ENCODE measurements at places on chromosomes 3 and 15.
A peak's percentile ranks its signal among the peaks of the same experiment; 100 is the strongest.

- peak; percentile 53 for DNase-seq
Observed at GRCh38 chr3:194137506-194138474, 1.8 kb downstream of the HES1 start.

DNA sequence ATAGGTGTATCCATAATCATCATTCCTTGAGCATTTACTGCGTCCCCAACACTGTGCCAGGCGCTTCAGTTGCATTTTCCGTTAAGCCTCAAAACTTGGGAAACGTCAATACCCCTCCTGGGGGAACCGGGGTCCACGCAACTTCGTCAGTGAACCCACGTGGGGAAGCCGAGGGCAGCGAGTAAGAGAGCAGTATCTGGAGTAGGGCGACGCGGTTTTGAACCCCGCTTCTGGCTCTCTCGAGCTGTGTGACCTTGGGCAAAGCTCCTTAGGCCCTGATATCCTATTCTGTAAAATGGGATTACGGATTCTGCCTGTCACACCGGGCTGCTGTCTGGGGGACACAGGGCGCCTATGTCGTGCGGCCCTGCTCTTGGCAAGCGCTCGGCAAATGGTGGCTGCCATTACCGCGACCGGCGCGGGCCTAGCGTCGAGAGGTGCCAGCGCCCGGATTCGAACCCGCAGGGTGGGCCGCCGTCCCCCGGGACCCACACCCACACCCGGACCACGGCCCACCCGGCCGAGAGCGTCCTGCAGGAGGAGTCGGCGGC is 590 bp downstream of the POLG start:
- no peak for DNase-seq

- DNase-seq, result no peak
Observed at GRCh38 chr3:157148196-157148889, 11.6 kb downstream of the CCNL1 start.

- DNase-seq, result peak; percentile 80
Observed at GRCh38 chr3:39809181-39809994, at the start of gene MYRIP. Gene MYRIP (plus strand): TSS chr3:39809609. CDS start chr3:39900817, 91,208 bp downstream.

Measured in NCI-H1930 (cell line).